Caki2 (cell line): ENCODE measurements at places on chromosomes 3 and 15.

DNA sequence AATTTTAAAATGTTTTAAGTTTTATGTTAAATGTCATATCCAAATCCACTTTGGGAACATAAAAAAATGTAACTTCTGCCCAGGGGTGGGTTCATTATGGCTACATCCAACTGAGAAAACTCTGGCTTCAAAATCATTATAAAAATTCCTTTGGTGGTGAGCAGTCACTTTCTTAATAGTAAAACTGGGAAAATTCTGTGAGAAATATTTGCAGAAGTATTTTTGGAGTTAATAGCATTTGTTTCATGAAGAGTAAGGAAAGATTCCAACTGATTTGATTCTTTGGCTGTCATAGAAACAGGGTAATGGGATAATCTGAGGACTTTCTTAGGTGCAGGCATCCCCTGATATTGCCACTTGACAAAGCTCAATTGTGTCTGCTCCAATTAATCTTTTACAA, 38.8 kb downstream of the CPA3 start:
- DNase-seq: no peak

DNA sequence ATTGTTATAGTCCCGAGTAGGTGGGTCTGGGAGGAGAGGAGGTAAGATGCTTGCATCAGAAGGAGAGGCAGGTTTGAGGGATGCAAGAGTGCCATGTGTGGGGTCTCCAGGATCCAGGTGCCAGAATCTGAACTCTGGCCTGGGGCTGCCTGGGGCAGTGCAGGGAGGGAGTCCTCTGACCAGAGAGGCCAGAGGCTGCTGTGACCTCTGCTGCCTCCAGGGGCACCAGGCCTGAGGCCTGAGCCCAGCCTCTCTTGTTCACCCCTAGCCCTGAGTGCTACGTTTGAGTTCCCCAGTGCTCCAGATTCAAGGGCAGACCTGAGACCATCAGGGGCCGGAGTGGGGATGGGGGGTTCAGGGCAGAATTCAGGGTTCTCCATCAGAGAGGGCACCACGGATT, 7.4 kb downstream of the SLC38A3 start:
- DNase-seq: no peak

DNA sequence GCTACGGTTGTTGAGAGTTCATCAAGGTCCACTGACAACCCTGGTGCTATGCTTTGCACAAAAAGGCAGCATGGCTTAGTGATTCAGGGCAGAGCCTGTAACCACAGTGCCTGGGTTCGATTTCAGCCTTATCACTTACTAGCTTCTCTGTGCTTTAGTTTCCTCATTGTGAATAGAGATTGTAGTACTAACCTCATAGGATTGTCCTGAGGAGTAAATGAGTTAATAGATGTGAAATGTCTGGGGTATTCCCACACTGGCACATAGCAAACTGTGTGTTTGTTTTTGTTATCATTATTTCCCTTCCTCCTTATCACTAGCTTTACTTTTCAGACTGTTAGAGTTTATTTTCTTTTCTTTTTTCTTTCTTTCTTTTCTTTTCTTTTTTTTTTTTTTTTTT, 16.3 kb downstream of the CRTAP start:
- DNase-seq: no peak

DNA sequence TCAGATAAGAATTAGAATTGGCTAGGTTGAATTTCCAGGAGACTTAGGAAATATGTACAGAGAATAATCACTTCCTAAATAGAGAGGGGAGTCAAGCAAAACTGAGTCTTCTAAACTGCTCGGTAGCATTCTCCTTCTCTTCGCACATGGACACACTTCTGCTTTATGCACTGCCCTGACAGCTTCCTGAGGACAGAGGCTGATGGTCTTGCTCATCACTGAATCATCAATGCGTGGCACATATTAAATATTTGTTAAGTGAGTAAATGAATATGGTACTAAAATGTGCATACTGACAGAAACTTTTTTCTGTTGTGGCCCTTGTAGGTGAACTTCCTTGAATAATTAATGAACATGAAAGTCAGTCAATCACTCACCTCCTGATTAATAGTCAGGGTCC, 315.5 kb downstream of the FHIT start:
- DNase-seq: no peak

DNA sequence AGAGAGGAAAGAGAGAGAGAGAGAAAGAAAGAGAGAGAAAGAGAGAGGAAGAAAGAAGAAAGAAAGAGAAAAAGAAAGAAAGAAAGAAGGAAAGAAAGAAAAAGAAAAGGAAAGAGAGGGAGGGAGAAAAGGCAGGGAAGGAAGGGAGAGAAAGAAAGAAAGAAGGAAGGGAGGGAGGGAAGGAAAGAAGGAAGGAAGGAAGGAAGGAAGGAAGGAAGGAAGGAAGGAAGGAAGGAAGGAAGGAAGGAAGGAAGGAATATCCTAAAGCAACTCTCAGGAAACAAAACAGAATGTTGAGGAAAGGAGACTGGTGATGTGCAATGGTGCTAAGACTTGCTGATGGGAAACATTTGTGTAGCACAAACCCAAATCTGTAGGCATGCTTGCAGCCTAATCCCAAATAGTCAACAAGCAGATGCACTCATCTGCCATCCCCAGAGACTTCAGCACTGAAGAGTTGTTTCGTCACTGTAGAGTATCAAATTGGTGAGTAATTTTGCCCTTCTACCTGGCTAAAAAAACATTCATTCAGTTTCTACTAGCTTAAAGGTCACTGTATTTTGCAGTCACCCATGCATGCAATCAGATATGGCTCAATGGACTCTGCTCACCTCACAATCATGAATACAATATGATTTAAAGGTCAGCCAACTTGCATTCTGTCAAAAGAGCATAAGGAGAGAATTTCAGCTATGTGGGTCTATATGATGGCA, 480.3 kb downstream of the FGF12 start:
- peak; percentile 62 for DNase-seq

DNA sequence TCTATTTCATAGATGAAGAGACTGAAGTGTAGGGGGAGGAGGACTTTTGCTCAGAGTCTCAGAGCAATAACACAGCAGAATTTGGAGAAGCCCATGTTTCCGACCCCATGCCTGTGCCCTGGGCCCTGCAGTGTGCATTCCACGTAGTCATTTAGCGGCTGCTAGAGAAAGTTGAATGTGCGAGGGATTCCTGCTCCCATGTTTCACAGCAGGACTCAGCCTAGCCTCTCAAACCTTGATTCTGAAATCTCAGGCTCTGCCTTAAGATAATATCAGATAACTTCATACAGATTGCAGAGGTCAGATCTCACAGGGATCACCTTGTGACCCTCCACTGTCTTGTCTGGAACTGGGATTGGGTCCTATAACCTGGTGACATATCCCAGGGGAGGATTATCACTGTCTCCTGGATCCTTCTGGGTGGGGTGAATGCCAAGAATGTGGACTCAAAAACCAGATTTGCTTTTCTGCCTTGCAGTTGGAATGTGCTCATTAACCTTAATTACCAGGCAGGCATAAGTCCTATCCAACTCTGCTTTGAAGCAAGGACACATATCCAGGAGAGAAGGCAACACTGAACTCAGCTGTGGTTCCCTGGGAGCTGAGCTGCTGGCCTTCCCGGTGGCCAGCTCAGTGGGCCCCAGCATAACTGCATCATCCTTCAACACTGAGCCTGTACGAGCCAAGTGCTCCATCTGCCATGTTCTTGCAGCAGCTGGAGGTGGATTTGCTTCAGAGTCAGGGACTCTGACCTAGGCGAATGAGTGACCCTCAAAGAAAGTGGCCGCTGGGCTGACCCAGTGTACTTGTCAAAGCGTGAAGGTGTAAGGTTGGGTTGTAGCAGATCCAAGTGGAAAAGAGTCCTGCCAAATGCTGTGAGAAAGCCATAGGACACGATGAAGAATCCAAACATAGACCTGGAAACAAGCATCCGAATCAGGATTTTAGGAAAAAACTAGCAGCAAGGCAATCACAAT, 43.0 kb downstream of the CTXND1 start:
- DNase-seq: no peak

DNA sequence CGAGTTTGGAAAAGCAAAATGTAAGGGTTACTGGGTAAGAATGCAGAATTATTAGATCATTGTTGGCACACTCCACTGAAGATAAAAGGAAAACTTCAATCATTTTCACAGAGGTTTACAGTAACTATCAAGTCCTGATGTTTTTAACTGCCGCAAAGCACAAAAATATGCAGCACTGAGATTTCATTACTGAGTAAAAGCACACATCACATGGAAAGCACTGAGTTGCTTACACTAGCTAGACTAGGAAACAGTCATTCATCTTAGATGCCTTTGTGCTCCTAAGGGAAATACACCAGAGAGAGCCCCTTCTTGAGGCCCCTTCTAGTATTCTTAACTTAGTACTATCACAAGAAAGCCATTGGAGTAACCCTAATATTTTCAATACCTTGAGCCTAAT, 11.8 kb upstream of the P2RY1 start:
- no peak for DNase-seq

- DNase-seq: no peak
These were observed 397.1 kb downstream of the TIGIT start for GRCh38 chr3:114690911-114691310.
